ENCODE measurements at places on chromosomes 2 and 18. TPM values are rescaled to one million over a fixed set of nuclear protein-coding genes. Genes with fewer than 3 reads are reported as not detected.

Gene GPR55
- not detected for total RNA-seq

Gene DCDC2C
- 0.13 TPM for total RNA-seq

Gene GPR45
- total RNA-seq, result not detected

Gene TXNDC2
- total RNA-seq, result not detected

Gene SERPINB11
- not detected for total RNA-seq

Gene NXPH2
- total RNA-seq, result not detected

Gene KCNF1
- 3.6 TPM for total RNA-seq

Gene ICA1L
- total RNA-seq, result 0.89 TPM

Gene C2orf78
- total RNA-seq, result not detected

Gene PRPF40A
- 88.6 TPM for total RNA-seq

Gene NFATC1
- total RNA-seq, result 17.1 TPM

Gene FBLN7
- 6.6 TPM for total RNA-seq

Gene IRS1
- under 0.01 TPM for total RNA-seq

Gene VIT
- 0.26 TPM for total RNA-seq

Gene HMSD
- not detected for total RNA-seq

Gene IL36G
- not detected for total RNA-seq

Gene IL18RAP
- not detected for total RNA-seq

Gene CYP27C1
- total RNA-seq, result under 0.01 TPM

Gene CCDC74A
- 2.2 TPM for total RNA-seq

Gene C2orf66
- total RNA-seq, result under 0.01 TPM

Gene RBKS
- total RNA-seq, result 0.90 TPM

Gene SLC4A5
- total RNA-seq, result 0.25 TPM

Gene RIT2
- total RNA-seq, result not detected

Gene CDCA7
- 4.0 TPM for total RNA-seq

Gene ARHGAP25
- 11.9 TPM for total RNA-seq

Gene COLEC11
- 0.13 TPM for total RNA-seq

Gene CRYGD
- not detected for total RNA-seq

Gene HOXD12
- not detected for total RNA-seq

Gene CRYGC
- not detected for total RNA-seq

Gene ANKRD23
- 1.1 TPM for total RNA-seq

Gene ASXL3
- total RNA-seq, result 0.76 TPM

Gene DSG1
- not detected for total RNA-seq

Gene MROH2A
- total RNA-seq, result not detected

Gene FEZ2
- 53.6 TPM for total RNA-seq

Gene ZBTB7C
- under 0.01 TPM for total RNA-seq

Gene ARHGAP15
- under 0.01 TPM for total RNA-seq

Gene EML6
- total RNA-seq, result 0.77 TPM

Gene ZEB2
- 0.51 TPM for total RNA-seq

Gene KCMF1
- total RNA-seq, result 60.2 TPM

Gene FKBP1B
- 8.0 TPM for total RNA-seq

Gene NEU4
- 0.13 TPM for total RNA-seq

Gene POTEF
- 0.25 TPM for total RNA-seq

Measured in dermis microvascular lymphatic vessel endothelial cell (primary cell).